ENCODE measurements at places on chromosomes 1 and 21. TPM values are rescaled to one million over a fixed set of nuclear protein-coding genes. Genes with fewer than 3 reads are reported as not detected.

DNA sequence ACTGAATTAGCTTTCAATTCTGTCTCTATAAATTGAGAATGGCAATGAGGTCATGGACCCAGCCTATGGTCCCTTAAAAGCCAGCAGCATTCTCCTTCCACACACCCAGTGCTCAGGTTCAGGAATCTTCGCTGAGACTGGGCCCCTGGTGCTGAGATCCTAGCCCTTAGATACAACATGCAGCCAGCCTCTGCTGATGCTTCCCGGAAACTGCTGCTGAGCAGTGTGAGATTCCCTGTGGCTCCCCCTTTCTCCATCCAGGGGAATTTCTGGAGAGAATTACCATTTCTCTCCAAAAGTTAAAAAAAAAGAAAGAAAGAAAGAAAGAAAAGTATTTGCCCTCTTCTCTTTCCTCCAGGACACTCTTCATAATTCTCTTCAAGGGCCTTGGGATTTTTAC lies 31.7 kb upstream of the RALGPS2 start:
- DNase-seq: no peak

DNA sequence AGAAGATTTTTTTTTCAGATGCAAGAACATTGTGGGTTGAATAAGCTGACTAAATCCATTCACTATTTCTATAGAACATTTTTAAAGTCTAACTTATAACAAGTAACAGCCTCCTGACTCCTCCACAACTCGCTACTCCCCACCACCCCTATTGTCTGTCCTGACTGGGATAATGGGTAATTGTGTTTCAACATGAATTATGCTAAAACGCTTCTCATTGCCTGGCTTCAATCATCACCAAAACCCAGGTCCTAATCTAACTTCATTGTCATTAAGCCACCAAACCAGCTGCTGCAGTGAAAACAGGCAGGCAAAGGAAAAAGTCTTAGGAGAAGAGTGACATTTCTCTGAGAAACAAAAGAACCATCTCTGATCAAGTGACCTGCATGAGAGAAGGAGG lies 30.0 kb downstream of the TNR start:
- no peak for DNase-seq

DNA sequence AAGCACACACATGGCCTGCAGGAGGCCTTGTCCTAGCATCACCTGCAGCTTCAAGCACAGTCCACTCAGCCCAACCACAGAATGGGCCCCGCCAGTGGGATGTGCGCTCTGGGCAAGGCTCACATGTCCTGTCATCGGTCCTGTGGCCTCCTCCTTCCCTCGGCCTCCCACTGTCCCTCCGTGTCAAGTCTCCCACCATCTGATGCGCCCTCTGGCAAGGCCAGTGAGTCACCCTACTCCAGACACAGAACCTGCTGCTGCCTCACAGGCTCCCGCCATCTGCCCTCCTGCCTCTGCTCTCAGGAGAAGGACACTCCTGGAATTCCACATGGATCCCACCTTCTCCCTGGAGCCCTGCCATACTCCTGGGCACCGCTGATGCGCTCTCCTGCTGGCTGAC lies 14.2 kb downstream of the KCNAB2 start:
- DNase-seq: peak; percentile 44

- no peak for DNase-seq
Measured at GRCh38 chr1:210456731-210457255, 128.1 kb downstream of the HHAT start.

- DNase-seq: peak; percentile 99
Measured at GRCh38 chr1:31954607-31955283, 16.6 kb upstream of the PTP4A2 start.

DNA sequence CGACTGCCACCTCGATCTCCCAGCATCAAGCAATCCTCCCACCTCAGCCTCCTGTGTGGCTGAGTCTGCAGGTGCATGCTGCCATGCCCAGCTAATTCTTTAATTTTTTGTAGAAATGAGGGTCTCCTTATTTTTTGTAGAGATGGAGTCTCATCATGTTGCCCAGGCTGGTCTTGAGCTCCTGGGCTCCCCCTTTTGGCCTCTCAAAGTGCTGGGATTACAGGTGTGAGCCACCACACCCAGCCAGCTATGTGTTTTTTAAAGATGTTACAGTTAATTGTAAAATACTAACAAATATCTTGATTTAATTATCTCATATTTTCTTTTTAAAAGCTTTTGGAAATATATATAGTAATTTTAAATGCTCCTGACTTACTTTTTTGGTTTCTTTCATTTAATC lies 181.3 kb upstream of the DMRTA2 start:
- DNase-seq: no peak

DNA sequence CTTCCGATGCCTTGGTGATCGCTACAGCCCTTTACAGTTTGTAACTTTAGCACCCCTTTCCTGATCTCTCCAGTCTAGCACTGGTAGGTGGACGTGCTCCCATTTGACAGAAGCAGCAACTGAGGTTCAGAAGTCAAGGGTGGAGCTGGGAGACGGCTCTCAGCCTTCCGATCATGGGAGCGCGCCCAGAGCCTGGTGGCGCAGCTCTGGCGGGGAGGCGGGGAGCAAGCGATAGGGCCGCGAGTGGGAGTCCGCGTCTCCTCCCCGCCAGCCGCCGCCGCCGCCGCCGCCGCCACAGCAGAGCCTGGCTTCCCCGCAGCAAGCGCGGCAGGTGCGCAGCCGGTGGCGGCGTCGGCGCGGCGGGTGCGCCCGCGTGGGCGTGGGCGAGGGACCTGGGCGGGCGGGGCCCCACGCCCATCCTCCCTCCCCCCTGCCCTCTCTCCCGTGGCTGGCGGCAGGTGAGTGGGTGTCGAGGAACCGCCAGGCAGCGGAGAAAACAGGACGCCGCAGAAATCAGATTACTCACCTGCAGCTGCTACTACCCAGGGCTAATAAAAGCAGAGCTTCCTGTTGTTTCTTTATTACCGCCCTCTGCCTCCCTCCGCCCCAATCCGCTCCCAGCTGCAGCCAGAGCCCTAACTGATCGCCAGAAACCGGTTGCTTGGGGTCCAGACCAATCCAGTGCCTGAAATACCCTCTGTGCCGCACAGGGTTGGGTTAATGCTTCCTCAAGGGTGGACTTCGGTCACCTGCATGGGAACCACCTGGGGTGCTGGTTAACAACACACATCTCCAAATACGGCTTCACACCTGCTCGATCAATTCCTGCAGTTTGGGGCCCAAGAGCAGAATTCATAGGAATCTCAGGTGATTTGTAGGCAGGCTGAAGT lies 60.2 kb upstream of the ID3 start:
- DNase-seq: peak; percentile 61

- no peak for DNase-seq
Measured at GRCh38 chr21:25371841-25372425, 235.3 kb downstream of the MRPL39 start.

DNA sequence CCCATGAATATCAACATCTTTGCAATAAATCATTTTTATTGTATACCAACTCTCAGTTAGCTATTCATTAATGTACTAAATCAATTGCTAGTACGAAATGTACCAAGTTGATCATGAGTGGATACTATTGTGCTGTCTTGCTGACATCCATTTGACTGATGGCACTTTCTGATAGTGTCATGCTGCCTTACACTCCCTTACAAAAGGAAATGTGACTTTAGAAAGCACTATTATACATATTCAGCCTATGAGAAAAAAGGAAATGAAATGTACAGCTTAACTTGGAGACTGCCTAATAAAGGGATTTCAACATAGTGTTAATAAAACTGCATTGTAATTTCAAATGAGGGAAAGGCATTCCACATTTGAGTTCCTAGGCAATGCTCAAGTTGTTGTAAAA lies 52.2 kb downstream of the PLA2G4A start:
- no peak for DNase-seq

DNA sequence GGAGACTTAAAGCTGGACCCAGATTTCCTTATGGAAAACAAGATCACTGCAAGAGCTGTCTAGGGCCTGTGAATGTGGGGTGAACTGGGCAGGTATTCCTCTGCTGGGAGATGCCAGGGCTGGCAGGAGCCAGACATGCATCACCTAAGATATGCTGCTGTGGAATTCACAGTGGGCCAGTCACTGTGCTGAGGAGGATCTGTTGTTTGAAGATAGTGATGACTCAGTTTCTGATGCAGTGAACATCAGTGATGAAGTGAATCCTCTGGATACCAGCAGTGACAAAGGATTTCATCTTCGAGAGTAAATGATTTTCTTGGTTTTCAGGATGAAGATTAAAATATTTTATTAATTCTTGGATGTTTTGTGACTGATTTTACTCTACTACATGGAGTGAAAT lies 29.9 kb upstream of the CAMSAP2 start:
- DNase-seq: no peak

GRCh38 chr1:27403931-27404330 lies 11.5 kb downstream of the GPR3 start:
- DNase-seq: no peak

- DNase-seq: no peak
Measured at GRCh38 chr1:154386643-154387352, 18.3 kb upstream of the IL6R start.

- DNase-seq: no peak
Measured at GRCh38 chr21:32719085-32719484, 8.7 kb downstream of the SYNJ1 start.

- peak; percentile 38 for DNase-seq
Measured at GRCh38 chr1:7902478-7903085, 38.1 kb downstream of the TNFRSF9 start.

DNA sequence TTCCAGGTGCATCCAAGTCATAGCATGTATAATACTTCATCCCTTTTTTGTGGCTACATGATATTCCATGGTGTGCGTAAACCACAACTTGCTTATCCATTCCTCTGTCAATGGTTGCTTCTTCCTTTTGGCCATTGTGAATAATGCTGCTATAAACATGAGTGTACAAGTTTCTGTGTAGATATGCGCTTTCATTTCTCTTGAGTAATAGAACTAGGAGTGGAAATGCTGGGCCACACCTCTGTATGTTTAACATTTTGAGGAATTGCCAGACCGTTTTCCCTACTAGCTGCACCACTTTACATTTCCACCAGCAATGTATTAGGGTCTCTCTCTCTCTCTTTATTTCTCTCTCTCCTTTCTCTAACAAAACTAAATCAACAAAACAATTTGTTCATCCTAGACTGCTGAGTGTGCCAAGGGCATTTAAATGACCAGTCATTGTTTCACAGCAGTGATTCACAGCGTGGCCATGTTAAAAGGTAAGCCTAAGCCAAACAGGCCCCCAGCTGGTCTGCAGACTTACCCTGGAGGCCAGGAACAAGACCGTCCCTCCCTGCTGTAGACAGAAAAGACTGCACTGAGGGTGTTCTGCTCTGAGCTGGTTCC lies 53.2 kb upstream of the LYST start:
- DNase-seq: peak; percentile 64

DNA sequence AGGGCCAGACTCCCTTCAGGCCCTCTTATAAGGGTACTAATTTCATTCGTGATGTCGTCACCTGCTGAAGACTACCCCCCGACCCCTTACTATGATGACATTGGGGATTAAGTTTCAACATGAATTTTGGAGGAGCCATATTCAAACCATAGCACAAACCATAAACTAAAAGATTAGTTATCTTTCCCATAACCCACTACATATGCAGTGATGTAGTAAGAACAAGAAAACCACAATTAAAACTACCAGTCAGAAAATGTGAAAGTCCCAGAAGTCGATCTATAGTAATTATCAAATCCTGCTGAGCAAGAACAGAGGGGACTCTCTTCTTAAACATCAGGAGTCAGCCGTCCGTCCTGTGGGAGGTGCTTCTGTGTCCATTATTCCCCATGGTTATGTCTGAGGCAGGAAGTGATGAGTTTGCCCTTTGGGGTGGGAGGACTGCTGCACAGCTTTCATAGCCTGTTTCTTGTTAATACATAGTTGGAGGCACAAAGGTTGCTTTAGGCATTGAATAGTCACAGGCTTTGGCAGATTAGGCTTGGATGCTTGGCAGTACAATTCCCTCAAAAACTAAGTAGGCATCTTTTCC lies 35.9 kb upstream of the PTGFRN start:
- no peak for DNase-seq

DNA sequence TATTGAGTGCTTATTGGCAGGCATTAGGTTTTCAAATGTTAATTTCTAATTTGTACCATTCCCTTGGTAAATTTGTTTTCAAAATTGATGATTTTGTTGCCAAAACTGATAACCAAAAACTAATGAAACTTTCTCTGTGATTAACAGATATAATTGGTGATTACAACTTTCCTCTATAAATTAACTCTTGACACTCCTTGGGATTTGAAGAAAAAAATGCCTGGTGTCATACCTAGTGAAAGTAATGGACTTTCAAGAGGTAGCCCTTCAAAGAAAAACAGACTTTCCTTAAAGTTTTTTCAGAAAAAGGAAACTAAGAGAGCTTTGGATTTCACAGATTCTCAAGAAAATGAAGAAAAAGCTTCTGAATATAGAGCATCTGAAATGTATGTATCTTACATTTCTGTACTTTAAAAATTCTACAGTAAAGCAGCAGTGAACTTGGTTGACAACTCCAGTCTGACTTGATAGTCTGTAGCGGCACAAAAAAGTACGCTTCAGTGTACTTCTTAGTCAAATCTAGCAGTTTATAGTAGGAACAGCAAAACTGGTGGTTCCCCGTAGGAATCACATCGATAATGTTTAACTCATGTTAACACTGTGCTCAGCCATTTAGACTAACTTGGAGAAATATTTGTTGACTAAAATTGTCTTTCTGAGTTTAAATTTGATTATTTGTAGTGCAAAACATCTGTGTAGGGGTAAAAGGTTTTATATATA lies 3.0 kb downstream of the USP1 start:
- no peak for DNase-seq

DNA sequence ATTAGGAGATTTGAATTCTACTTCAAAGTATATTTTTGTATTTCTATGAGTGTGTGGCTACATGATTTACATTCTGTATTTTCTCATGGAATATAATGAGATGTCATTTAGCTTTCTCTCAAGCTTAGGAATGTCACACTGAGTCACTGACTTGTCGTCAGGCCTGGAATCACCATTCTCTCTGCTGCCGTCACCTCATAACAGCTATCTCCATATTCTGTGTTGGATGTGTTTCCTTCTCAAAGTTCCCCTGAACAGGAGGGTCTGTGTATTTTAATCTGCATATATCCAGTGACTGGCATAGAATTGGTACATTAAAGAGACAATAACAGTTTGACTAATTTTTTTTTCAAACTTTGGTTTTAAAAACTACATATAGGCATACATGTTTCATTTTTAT lies 35.9 kb downstream of the LYPLAL1 start:
- no peak for DNase-seq

The NPR1 gene
- total RNA-seq: 0.53 TPM

The CD52 gene
- 1.2 TPM for total RNA-seq

The RIPK4 gene
- 30.1 TPM for total RNA-seq

The GPA33 gene
- total RNA-seq: not detected

The FCAMR gene
- total RNA-seq: not detected

The GBP4 gene
- total RNA-seq: 0.83 TPM

The KCNK2 gene
- total RNA-seq: 0.90 TPM

The BTBD8 gene
- total RNA-seq: 8.1 TPM

The CENPL gene
- total RNA-seq: 14.4 TPM

The HSD3B2 gene
- not detected for total RNA-seq

The SLAMF9 gene
- total RNA-seq: 0.94 TPM

The MIXL1 gene
- total RNA-seq: not detected

Measured in PC-9 (cell line).